ENCODE measurements at places on chromosomes 4 and X.

- DNase-seq = no peak
These were observed 292.5 kb downstream of the USP46 start for GRCh38 chr4:52366621-52367020.

DNA sequence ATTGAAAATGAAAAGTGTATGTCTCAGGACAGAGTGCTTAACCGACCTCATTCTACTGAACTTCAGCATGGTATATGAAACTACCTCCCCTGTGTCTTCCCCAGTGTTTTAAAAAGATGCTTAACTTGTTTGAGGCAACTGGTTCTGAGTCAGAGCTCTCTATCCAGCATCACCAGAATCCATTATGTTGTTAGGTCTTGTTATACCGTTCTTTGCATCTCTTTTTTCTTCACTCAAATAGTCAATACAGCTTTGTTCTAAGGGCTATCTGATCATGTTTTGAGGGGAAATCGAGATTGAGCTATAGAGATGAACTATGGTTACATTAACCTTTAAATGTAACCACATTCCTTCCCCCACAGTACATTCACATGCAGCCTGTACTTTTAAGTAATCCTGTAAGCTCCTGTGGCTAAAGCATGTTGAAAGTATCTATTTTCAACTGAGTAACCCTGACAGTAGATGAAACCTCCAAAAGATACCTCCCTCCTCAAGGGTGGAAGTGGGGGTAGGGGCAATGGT, 514.4 kb downstream of the RPA4 start:
- DNase-seq = no peak

- DNase-seq = no peak
These were observed 50.8 kb downstream of the ANAPC4 start for GRCh38 chr4:25427871-25428270.

- DNase-seq = no peak
These were observed 35.0 kb upstream of the BCOR start for GRCh38 chrX:40132751-40133150.

DNA sequence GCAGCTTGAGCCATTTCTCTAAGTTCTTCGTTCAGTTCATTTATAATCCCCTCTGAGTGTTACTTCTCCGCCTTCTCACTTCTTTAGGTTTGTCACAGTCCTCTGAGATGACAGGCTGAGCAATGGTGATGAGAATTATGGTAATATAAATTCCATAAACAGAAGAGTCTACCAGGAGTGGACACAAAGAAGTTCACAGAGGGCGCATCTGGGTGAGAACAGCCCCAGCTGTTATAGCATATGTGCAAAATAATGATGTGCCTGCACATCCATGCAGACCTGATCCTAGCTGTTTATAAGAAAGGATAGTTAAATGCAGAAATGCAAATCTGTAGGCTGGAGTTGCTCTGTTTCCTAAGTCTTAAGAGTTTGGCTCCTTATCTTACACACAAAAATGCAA, 377.5 kb downstream of the KCNIP4 start:
- no peak for DNase-seq

DNA sequence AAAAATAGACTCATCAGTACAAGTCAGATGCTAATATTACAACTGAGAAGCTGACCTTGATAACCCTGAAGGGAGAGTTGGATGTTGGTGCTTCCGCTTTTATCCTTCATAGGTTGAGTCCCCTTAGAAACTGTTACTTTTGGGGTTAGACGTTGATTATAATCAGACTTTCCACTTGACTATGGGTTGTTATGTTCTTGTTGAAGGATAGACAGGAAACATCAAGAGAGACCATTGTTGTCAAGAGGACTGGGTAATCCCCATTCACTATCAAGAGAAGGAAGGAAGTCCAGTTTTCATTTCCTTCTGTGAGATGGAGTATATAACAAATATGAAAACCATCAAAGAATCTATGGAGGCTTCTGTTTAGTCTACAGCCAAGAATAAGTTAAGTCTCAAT, 229.9 kb upstream of the AFF2 start:
- no peak for DNase-seq

DNA sequence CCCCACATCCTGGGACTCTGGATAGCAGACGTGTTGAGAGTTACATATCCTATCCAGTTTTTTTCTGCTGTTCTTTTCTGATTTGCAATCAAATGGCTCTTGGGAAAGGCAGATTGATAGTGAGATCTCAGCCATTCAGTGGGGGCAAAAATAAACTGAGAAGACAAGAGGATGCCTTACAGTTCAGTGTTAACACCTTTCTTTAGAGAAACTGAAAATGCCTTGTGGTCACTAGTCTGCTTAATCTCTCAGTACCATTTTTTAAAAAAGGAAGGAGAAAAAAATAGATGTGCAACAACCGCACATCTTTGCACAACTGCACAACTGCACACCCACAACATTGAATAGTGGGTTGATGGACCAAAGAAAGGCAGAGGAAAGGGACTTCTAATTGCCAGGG, 109.3 kb downstream of the ARHGEF9 start:
- no peak for DNase-seq

DNA sequence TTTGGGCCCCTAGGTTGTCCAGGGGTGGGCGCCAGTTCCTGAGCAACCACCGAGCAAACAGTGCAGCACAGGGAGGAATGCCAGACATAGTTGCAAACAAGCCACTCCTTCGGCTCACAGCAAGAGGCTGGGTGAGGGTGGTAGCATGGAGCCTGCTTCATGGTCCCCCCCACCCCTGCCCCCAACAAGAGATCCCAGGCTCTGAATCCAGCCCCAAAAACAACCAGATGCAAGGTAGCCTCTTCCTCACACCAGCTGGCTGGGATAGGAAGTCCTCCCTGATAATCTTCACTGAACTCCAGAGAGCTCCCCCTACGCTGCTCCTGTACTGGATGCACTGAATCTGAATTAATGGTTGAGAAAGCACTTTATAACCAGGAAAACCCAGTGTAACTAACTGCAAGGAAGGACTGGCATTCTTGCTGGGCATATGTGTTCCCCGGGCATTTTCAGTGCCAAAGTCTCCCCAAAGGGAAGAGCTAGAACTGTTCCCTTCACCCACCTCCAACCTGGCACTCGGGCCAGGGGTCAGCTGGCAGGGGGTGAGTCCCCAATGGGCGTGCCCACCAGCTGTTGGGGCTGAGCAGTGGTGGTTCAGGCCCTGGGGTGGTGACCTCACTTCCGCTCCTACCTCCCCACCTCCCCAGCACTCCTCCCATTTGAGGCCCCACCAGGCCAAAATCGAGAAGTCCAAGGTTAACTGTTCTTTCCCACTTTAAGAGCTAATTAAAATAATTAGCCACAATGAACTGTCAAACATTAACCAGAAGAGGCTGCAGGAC, 1.5 kb downstream of the ELF4 start:
- no peak for DNase-seq

DNA sequence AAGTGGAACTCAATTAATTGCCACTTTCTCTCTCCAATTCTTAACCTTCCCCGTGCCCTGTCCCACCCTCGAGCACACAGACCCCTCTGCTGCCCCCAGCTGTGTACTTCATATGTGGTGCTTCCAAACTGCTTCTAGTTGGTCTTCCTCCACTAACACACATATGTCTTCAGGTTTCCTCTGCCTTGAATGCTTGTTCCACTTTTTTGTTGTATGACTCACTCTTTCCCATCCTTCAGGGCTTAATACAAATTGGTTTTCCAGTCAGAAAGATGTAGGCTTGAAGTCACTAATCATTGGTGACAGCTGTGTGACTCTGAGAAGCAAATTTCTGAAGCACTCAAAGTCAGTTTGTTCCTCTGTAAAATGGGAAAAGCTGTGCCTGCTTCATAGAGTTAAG, 30.6 kb downstream of the TRIM2 start:
- no peak for DNase-seq

- no peak for DNase-seq
These were observed 731.1 kb upstream of the DIAPH2 start for GRCh38 chrX:95953564-95953963.

GRCh38 chr4:113760795-113761619, 531 bp downstream of the CAMK2D start:
- peak; percentile 41 for DNase-seq

- DNase-seq = peak; percentile 9
These were observed 1327.4 kb downstream of the FSTL5 start for GRCh38 chr4:160836431-160836830.

- DNase-seq = no peak
These were observed 346.4 kb upstream of the SLC7A11 start for GRCh38 chr4:138588501-138588900.

DNA sequence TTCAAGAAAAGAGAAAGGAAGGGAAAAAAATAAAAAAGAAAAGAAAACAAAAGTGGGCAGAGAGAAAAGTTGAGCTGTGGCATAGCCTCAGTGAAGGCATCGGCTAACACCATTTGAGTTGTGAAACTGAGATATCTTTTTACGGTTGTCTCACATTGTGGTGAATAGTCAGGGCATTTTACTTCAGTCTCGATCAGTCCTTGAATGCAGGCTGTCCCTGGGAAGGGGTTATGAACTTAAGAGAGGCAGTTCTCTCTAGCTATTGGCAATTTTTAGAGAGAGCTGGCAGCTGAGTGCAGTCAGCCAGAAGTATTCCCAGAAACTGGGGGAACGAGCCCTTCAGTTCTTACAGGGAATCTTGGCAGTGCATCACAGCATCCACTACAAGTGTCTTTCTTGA, 93.5 kb upstream of the SLC6A14 start:
- DNase-seq = no peak

- no peak for DNase-seq
These were observed 806.8 kb downstream of the PCDH19 start for GRCh38 chrX:99603091-99603814.

DNA sequence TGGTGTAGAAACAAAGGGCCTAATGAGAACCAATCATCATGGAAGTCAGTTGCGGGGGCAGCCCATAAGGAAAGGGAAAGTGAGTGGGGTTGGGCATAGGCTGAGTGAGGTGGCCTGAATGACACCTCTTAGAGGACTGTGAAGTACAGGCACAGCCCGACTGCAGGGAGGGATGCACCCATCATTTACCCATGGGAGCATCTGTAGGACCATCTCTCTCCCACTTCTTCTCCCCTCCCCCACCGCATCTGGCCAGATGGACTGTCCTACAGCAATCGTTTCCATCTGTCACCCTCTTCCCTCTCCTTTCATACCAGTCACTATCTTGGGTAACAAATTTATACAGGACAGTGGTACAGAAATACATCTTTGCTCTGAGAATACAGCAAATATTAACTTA, 4.2 kb downstream of the STBD1 start:
- no peak for DNase-seq

GRCh38 chr4:7460566-7460965, 25.8 kb upstream of the PSAPL1 start:
- no peak for DNase-seq

- DNase-seq = no peak
These were observed 70.8 kb upstream of the PGRMC2 start for GRCh38 chr4:128358231-128358912.

- no peak for DNase-seq
These were observed 367.4 kb downstream of the UNC5C start for GRCh38 chr4:95181243-95181995.

GRCh38 chr4:151653548-151653918, 107.3 kb downstream of the GATB start:
- no peak for DNase-seq

DNA sequence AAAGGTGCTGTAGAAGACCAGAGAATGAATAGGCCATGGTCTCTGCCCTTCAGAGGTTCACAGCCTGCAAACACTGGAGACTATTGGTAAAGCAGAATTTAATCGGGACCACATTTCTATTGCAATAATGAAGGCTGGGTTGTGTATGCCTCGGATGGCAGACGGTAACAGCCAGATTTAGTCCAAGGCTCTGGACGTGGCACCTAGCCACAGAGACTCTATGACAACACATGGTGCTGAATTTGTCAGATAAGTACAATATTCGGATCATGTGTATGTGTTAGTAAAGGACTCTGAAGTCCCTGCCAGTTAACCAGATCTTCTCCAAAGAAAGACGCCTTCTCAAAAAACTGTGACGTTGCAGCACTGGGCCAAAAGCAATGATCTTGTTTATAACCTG, 129.0 kb downstream of the DCTD start:
- DNase-seq = no peak

- no peak for DNase-seq
These were observed 69.8 kb downstream of the ANXA3 start for GRCh38 chr4:78621395-78621794.

GRCh38 chr4:83905952-83906351, 370.0 kb downstream of the GPAT3 start:
- DNase-seq = peak; percentile 2

DNA sequence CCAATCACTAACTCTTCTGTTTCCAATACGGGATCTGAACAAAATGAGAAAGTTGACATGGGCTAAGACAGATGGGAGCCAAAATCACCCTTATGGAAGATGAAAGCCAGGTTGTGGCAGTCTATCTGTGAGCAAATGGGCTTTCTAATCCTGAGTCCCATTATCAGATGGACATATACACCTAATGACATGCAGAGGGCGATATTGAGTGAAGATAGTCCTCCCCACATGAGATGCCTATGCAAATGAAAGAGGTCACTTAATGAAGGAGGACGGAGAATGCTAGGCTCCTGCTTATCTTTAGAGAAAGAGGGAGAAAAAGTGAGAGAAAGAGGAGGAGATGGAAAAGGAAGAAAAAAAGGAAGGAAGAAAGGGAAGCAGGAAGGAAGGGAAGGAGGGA, 547.5 kb downstream of the NLGN4X start:
- no peak for DNase-seq

Data from NCI-H510A treated with DMSO at 0.1 percent for 48 hours (cell line).